ENCODE measurements at places on chromosomes 1 and 21.

- no peak for DNase-seq
These were observed 2.0 kb downstream of the ZMYM6 start for GRCh38 chr1:35029761-35030160.

GRCh38 chr1:171961861-171962260 lies 120.6 kb downstream of the DNM3 start:
- no peak for DNase-seq

- DNase-seq: peak; percentile 88
These were observed 2.3 kb downstream of the ZBTB37 start for GRCh38 chr1:173870252-173871075.

- DNase-seq: no peak
These were observed 70.6 kb upstream of the KCNJ6 start for GRCh38 chr21:37986751-37987399.

All from hematopoietic multipotent progenitor cell (in vitro differentiated cells).